NCI-H1694 treated with DMSO at 0.1 percent for 48 hours (cell line): ENCODE measurements at places on chromosomes 12 and 14.

- DNase-seq, result no peak
These were observed 130.7 kb upstream of the HIF1A start for GRCh38 chr14:61564618-61565091.

GRCh38 chr12:12357719-12358461 is 1.0 kb downstream of the BORCS5 start:
- peak; percentile 97 for DNase-seq

GRCh38 chr14:81454572-81455218 is 54.6 kb upstream of the STON2 start:
- no peak for DNase-seq

- DNase-seq, result peak; percentile 97
These were observed 45.8 kb upstream of the PNMA1 start for GRCh38 chr14:73759714-73760597.

GRCh38 chr12:123026094-123026853 is 45.8 kb downstream of the ARL6IP4 start:
- DNase-seq, result no peak

DNA sequence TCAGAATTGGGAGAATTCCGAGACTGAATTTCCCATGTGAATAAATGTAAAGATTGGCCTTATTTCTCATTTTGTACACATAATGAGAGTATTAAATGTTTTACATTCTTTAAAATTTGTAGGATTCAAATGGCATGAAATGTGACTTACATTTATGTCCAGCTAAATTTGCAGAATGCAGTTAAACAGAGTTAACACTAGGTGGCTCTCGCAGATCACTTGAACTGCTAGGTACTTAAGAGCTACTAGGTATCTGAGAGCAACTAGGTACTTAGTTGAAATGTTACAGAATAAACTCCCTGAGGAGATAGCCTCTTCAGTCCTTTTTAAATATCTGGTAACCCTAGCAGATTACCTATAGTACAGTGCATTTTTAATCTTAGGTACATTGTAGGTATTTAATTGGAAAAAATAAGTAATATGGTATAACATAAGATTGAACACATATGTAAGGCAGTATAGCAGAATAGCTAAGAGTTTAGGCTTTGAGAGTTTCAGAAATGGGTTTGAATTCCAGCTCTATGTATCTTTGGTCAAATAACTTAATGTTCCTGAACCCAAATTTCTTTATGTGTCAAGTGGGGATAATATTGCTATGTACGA is 73.8 kb downstream of the KIAA0586 start:
- peak; percentile 75 for DNase-seq

- DNase-seq, result no peak
These were observed 48.8 kb upstream of the CHST11 start for GRCh38 chr12:104407922-104408321.

- DNase-seq, result no peak
These were observed 1140.0 kb downstream of the TMEM121 start for GRCh38 chr14:106666341-106666740.

GRCh38 chr12:42756841-42757623 is 167.5 kb upstream of the PRICKLE1 start:
- no peak for DNase-seq

DNA sequence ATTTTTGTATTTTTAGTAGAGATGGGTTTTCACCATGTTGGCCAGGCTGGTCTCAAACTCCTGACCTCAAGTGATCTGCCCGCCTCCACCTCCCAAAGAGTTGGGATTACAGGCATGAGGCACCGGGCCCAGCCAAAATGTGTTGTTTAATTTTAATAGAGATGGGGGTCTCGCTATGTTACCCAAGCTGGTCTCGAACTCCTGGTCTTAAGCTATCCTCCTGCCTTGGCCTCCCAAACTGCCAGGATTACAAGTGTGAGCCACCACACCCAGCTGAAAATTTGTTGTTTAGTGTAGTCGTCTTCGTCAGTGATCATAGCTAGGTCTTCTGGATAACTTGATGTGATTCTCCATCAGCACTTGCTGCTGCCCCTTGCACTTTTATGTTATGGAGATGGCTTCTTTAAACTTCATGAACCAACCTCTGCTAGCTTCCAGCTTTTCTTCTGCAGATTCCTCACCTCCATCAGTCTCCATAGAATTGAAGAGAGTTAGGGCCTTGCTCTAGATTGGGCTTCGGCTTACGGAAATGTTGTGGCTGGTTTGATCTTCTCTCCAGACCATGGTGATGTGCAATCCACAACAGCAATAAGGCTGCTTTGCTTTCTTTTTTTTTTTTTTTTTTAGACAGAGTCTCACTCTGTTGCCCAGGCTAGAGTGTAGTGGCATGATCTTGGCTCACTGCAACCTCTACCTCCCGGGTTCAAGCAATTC is 13.0 kb downstream of the ISCU start:
- no peak for DNase-seq

DNA sequence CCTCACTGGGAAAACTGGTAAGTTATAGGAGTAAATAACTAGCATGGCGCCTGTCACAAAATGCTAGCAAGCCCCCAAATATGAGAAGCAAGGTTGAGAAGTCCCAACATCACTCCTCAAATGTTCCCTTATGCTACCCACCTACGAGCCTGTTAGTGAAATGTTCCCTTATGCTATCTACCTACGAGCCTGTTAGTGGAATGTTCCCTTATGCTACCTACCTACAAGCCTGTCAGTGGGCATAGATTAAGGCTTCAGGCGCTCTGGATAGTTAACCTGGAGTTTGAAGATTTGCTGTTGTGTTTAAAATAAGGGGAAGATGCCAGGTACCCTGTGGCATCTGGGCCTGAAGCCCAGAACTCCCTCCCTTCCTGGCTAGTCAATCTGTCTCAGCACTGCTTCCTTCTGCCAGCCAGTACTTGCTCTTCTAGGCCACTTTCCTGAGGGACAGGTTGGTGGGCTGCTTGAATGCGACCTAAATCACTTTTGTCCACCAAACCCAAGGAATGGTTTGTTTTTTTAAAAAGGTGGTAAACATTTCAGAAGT is 67.1 kb upstream of the SINHCAF start:
- DNase-seq, result no peak

GRCh38 chr12:95124106-95124505 is 50.7 kb upstream of the NR2C1 start:
- no peak for DNase-seq

DNA sequence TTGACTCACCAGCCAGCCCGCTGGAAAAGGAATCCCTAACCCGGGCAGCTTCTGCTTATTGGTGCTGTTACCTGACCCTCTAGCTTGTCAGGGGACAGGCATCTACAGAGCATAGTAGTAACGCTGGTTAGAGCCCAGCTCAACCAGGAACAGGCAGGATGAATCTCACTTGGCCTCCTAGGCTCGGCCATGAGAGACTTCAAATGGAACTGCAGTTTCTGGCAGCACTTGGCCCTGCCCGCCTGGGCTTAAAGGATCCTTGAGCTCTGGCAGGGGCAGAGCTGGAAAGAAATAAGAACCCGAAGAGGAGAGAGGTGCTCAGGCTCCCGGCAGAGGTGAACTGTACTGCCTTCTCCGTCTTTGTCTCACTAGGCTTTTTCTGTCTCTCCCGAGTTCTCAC is 2.3 kb upstream of the LHX5 start:
- no peak for DNase-seq

DNA sequence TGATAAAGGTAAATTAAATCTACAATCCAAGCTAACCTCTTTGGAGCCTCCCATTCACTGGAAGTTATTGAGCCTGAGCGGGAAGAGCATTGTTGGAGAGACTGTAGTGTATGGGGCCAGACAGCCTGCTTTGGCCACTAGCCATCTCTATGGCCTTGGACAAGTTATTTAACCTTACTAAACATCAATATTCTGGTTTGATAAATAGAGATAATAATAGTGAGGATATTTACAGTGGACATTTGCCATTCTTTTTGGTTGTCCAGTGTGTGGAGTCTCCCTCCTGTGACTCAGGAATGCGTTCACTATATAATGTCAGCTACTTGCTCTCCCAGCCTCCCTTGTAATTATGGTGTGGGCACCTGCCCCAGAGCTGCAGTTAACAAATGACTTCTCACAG is 216.1 kb downstream of the SLC38A4 start:
- DNase-seq, result no peak

GRCh38 chr14:104598039-104598909 is 6.3 kb downstream of the TMEM179 start:
- DNase-seq, result peak; percentile 79

- no peak for DNase-seq
These were observed at the start of gene KDM2B for GRCh38 chr12:121580959-121581685. TSS of gene KDM2B (minus strand) at chr12:121581023. CDS start at chr12:121580911, 112 bp downstream.

- no peak for DNase-seq
These were observed 63.8 kb upstream of the RERGL start for GRCh38 chr12:18153826-18154225.

DNA sequence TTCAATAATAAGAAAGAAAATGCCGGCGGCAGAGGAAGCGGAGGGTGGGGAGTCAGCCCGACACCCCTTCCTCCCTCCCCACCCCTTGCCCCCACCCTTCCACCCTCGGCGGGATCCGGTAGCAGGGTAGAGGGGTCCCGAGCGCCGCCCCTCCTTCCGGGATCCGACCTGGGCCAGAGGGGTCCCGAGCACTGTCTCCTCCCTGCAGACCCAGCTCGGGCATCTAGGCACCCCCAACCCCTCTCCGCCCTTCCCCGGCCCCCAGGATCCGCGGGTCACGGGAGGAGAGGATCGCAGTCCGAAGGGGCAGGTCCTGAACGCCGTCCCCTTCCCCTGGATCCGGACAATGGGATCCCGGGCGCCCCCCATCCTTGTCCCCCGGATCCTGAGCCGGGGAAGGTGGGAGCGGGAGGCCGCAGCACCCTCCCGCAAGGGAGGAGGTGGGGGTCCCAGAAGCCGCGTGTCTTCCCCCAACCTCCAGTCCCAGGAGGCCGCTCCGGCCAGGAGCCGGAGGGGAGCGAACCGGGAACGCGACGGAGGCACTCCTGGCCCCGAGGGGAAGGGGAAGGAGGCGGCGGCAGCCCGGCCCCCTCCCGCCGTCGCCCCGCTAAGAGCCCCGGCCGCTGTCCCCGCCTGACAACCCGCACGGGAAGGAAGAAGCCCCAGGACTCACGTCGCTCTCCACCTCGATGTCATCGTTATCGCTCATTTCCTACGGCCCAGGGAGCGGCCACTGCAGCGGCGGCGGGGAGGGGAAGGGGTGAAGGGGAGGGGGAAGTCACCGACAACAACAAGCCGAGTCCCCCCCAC is 481 bp downstream of the MAX start:
- no peak for DNase-seq

DNA sequence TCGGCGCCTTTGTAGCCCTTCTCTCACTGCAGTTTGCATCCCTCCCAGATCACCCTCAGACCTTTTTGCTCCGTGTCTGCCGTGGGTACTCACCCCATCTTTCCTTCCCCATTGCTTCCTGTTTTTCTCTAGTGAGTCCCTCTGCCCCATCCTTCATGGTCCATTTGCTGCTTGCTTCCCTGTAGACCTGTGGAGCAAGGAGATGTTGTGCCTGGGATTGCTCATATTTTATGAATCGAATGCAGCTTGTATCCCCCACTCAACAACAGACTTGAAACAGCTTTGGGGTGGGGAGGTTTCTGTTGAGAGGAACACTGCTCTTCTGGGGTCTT is 661 bp downstream of the DENR start:
- no peak for DNase-seq

GRCh38 chr12:57590864-57591781 is at the start of gene PIP4K2C:
TSS of gene PIP4K2C (plus strand) at chr12:57591192. CDS start at chr12:57591290, 98 bp downstream.
- no peak for DNase-seq

DNA sequence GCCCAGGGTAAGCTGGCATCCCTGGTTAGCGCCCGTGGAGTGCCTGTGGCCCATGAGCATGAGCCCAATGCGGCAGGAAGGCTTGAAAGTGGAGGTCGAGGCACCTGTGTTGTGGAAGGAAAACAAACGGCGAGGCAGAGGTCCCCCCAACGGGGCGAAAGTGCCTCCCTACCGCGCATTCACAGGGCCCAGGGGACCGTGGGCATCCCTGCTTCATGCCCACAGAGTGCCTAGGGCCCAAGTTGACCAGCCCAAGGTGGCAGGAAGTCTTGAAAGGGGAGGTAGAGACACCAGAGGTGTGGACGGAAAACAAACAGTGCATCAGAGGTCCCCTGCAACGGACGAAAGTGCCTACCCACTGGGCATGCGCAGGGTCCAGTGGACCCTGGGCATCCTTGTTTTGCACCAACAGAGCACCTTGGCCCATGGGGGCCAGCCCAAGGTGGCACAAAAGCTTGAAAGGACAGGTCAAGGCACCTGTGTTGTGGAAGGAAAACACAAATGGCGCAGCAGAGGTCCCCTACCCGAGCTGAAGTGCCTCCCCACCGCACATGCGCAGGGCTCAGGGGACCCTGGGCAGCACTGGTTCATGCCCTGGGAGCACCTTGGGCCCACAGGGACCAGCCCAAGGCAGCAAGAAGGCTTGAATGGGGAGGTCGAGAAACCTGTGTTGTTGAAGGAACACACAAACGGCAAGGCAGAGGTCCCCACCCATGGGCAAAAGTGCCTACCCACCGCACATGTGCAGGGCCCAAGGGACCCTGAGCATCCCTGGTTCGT is 377.5 kb downstream of the ALG10 start:
- DNase-seq, result no peak

- DNase-seq, result no peak
These were observed 1.5 kb downstream of the WNT10B start for GRCh38 chr12:48969833-48970701.

DNA sequence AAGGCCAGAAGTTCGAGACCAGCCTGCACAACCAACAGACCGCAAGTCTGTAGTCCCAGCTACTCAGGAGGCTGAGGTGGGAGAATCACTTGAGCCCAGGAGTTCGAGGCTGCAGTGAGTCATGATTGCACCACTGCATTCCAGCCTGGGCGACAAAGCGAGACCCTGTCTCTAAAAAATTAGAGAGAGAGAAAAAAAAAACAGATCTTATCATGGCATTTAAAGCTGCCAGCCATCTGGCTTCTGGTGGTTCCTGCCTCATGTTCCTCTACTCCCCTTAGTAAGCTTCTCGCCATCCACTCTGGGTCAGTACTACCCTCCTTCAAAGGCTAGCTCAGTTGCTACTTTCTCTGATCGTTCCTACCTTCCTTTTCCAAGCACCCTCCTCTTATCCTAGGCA is 16.1 kb downstream of the CLSTN3 start:
- DNase-seq, result no peak

GRCh38 chr12:81492131-81492720 is 266.9 kb downstream of the PPFIA2 start:
- DNase-seq, result no peak

- no peak for DNase-seq
These were observed 40.1 kb downstream of the PDZRN4 start for GRCh38 chr12:41228066-41228820.

GRCh38 chr12:45696049-45696448 is 33.5 kb upstream of the ARID2 start:
- no peak for DNase-seq

- DNase-seq, result no peak
These were observed 23.2 kb downstream of the MAPK1IP1L start for GRCh38 chr14:55074662-55075061.

GRCh38 chr14:87059060-87059839 is 933.7 kb downstream of the GALC start:
- DNase-seq, result no peak

- DNase-seq, result no peak
These were observed 160.0 kb downstream of the BCAT1 start for GRCh38 chr12:24788886-24789285.

GRCh38 chr12:11812586-11813437 is 163.3 kb downstream of the ETV6 start:
- peak; percentile 80 for DNase-seq

GRCh38 chr12:14803830-14804160 is 325 bp downstream of the C12orf60 start:
- no peak for DNase-seq

- no peak for DNase-seq
These were observed 5.1 kb downstream of the E2F7 start for GRCh38 chr12:77060136-77060882.

GRCh38 chr14:34680806-34681479 is 33.5 kb downstream of the CFL2 start:
- DNase-seq, result no peak
